ENCODE measurements at places on chromosomes 7 and 10.

DNA sequence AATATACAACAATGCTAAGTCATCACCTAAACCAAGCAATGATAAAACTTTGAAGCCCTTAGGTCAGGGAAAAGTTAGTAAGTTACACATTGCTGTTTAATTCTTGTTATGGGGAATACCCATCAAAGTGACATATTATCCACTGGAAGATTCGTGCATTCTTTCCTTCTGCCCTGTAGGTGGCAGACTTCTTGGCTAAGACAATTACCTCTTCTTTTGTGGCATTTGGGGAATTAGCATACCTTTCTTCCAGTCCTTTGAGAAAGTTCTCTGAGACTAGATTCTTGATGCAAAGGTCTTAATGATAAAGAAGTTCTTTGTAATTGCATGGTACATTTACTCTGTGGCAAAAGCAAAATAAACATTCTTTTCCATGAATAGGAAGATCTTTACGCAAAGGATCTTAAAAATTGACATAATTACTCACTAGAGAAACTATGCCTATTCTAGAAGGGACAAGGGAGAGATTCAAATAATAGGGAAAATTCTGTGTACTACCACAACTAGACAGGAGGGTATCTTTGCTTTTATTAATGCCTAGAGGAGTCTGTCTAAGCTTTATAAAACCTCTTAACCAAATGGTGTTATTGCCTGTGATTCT lies 395.9 kb downstream of the GRM8 start:
- DNase-seq: no peak

- DNase-seq: no peak
These were observed 249.9 kb downstream of the IPMK start for GRCh38 chr10:58017719-58018367.

DNA sequence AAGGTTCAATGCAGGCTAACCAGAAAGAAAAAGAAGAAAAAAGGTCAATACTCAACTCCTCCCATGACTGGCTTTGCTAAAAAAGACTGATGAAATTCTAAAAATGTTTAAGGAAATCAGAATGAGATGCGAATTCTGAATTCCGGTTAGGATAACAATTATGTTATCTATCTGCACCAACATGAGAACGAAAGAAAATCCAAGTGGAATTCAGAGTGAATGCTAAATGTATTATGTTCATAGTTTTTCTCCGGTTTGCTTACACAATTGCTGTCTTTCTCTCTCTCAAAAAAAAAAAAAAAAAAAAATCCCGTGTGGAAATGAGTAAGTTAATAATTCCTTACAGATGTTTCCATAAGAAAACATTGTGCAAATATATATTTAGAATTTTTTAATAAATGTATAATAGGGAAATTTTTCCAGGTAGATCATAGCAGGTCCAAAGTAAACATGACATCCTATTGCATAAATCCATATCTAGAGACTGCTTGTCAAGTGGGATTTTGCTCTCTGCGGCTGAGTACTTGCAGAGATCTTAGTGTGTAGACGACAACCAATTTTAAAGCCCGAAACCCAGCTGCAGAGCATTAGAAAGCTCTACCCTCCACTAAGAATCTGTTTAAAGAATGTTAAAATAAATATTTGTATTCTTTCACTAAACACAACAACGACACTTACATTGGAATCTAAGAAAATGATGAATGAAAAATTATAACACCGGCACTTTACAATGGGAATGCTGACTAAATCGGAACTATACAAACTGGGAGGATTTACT lies 104.0 kb downstream of the JAZF1 start:
- no peak for DNase-seq

DNA sequence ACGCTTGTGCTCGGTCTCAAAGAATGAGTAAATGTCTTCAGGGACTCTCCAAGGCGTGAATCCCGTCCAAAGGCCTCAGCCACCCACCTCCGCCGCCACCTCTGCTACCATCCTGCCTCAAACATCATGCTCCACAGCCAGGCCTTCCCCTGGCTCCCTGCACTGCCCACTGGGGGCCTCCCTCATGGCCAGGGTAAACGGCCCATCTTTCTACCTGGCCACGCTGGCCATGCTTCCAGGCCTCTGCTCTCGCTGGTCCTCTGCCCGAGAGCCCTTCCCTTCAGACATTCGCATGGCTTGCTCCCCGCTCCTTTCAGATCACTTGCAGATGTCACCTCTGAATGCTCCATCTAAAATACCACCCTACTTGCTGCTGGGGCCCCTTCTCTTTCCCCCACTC lies 40.2 kb downstream of the ZNF783 start:
- no peak for DNase-seq

- DNase-seq: peak; percentile 72
These were observed 48.6 kb upstream of the PPIF start for GRCh38 chr10:79298403-79299244.
